NCI-H1930 (cell line): ENCODE measurements at places on chromosomes 5 and 9.

DNA sequence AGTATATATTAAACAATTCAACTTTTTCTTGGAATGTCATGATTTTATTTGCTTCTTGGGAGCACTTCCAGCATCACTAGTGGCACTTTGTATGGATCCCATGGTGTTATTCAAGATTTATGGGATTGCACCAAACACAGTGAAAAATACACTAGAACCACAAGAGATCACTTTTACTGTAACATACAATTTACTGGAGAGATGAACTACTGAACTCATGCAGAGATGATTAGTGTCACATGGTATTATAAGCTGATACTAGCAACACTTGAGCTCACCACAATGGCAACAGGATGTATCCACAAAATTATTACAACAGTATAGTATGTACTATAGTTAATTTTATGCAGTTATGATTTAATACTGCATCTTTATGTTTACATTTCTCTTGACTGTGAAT is 16.3 kb upstream of the SLC36A2 start:
- no peak for DNase-seq

DNA sequence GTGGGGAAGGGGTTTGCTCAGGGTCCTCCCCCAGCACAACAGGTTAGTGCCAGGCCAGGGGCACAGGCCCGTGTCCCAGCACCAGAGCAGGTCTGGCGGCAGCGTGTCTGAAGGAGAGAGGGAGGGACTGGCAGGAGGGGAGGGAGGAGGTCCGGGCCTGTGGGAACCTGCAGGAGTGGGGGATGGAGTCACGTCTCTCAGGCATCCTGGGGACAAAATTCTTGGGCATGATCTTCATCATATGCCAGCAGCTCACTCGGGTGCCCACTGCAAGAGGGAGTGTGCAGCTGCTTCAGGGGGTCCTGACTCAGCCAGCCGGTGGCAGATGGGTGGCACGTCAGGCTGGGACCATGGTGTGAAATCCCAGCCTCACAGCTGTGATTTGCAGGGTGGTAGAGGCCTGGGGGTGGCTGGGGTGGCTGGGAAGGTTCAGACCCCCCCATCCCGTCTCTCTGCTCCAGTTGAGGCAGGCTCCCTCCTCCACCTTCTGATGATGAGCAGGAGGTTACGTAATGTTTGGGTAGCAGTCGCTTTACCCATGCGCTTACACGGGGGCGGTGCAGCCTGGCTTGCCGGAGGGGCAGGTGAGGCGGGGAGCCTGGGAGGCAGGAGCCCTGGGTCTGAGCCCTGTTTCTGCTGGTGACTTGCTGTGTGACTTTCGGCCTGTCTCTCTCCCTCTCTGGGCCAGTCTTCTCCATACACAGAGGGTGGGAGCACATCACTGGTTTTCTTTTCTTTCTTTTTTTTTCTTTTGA is 40.5 kb downstream of the NCS1 start:
- no peak for DNase-seq

DNA sequence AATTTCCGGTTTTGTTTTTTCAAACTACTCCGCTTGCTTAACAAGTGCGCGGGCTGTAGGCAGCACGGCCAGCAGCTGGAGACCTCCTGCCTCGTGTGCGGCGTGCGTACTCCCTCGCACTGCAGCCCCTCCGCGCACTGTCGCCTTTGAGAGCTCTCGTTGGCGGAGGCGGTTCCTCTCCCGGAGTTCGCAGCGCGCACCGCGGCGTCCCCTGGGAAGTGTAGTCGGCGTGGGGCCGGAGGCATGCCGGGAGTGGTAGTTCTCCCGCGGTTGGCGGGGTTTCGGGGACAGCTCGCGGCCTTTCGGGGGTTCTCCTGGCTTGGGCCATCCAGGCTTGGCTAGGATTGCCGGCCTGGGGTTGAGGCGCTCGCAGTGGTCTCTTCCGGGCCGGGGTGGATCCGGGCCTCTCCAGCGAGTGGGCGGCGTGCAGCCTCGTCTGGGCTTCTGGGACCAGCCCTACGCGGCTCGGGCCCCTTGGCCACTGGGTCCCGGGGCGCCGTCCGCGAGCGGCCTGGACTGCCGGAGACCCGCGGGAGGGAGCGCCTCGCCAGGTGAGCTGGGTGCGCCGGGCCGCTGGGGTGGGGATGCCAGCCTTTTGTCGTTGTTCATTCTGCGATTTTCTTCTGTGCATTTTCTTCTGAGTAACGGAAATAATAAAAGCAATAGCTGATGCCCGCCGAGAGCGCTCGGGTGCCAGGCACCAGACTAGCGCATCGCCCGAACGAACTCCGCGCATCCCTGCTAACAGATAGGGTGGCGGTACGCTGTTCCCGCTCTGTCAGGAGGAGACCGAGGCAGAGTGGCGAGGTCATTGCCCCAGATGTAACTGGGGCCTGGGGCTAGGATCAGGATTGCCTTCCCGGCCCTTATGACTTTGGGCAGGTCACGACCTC is at the start of gene ZNF354C:
TSS of gene ZNF354C (plus strand) at position 258 of the 893 bp plus-strand sequence. CDS start 1,696 bp downstream, outside the sequence.
- DNase-seq: peak; percentile 67

DNA sequence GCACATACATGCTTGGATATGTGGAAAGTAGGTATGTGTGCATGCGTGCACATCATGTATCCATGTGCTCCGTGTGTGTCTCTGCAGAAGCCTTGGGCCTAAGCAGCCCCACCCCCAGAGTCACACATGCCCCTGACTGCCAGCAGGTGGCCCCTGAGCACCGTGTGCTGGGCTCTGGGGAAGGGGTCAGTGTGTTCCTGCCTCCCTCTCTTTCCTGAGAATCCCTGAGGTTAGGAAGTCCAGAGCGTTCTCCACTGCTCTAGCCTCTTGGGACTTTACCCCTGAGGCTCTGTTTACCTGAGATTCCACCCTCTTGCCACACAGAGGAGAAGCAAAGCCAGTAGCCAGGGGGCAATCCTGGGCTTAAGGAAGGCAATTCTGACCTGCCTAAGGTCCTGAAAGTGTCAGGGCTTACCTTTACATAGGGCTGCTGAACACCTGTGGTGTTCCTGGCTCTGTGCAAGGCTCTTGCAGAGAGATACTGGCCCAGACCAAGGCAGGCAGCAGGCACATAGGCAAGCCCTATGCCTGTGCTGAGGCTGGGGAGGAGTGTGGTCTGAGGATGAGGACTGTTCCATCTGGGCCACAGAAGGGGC is 207.3 kb downstream of the TMEM38B start:
- DNase-seq: peak; percentile 30

GRCh38 chr9:128048663-128049062 is 18.5 kb downstream of the NAIF1 start:
- no peak for DNase-seq

DNA sequence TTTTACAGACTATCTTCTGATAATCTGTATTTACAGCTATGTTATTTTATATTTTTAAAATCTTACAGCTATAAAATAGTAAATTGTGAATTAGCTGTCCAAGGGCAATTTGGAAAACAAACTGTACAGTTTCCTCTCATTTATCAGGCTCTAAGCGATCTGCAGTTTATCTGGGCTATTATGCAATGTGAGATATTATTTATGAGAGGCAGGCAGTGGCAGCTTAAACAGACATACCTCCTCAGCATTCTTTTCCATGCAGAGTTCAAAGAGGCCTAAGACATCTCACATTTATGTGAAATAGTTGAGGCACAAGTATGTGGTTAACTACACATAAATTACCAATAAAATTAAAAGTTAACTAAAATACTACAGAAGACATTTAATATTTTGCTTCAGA is 10.2 kb downstream of the NIPSNAP3B start:
- DNase-seq: no peak

- no peak for DNase-seq
Observed at GRCh38 chr5:32445831-32446614, 1.5 kb upstream of the ZFR start.

- no peak for DNase-seq
Observed at GRCh38 chr5:153571162-153571561, 80.7 kb downstream of the GRIA1 start.

GRCh38 chr5:179268399-179268952 is 76.8 kb downstream of the ADAMTS2 start:
- DNase-seq: no peak
